Activated T-helper 1 cell treated with anti-CD3 and anti-CD28 coated beads, Interleukin-12 subunit alpha, Interleukin-12 subunit beta, Interleukin-2, Interleukin-4 antibody, amounts not matched to agents 30 ng/mL and 10 ng/mL and 1 ng/mL, durations not matched to agents 14 hours and 24 hours and 36 hours (primary cell): ENCODE measurements at places on chromosomes 12 and 14.

GRCh38 chr14:88272390-88273269 is 50.4 kb downstream of the KCNK10 start:
- no peak for DNase-seq

- DNase-seq: no peak
Measured at GRCh38 chr14:38420048-38420447, 164.2 kb upstream of the CLEC14A start.

- no peak for DNase-seq
Measured at GRCh38 chr12:71499834-71500233, 60.2 kb downstream of the LGR5 start.

DNA sequence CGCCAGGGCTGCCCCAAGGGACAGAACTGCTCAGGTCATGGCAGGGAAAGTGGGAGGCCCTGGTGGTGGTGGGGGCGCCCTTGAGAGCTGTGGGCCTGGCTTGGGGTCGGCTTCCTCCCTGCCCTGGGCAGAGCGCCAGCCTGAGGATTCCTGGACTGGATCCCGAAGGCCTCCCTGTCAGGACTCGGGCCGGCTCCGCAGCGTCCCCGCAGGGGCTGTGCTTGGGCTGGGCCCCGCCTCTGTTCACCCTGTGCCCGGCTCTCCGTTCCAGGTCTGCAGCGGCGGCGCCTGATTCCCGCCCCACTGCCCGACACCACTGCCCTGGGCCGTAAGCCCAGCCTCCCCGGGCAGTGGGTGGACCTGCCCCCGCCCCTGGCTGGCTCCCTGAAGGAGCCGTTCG is 39.9 kb downstream of the KIF26A start:
- no peak for DNase-seq

GRCh38 chr14:90791486-90791885 is 24.7 kb downstream of the TTC7B start:
- DNase-seq: no peak

GRCh38 chr14:74962493-74962892 is 7.1 kb upstream of the PGF start:
- no peak for DNase-seq

- no peak for DNase-seq
Measured at GRCh38 chr12:125256634-125256936, 191.3 kb downstream of the AACS start.

GRCh38 chr12:9449181-9449580 is 158.5 kb downstream of the KLRB1 start:
- no peak for DNase-seq

DNA sequence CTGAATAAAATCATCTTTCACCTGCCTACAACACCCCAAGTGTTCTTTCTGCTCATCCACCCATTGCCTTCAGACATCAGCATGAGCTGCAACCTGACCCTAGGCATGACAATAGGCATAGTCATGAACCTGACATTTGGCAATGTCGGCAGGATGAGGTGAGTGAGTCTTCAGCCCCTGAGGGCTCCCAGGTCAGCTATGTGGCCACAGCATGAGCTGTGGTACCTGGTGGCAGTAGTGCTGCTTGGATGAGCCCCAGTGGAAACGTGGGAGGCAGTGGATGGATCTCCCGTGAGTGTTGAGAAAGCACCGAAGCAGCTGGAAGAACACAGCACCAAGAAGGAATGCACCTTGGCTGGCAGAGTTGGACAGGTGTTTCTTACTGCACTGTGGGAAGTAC is 334.8 kb upstream of the FAR2 start:
- DNase-seq: no peak

- no peak for DNase-seq
Measured at GRCh38 chr12:26870491-26871419, 37.8 kb upstream of the ITPR2 start.

DNA sequence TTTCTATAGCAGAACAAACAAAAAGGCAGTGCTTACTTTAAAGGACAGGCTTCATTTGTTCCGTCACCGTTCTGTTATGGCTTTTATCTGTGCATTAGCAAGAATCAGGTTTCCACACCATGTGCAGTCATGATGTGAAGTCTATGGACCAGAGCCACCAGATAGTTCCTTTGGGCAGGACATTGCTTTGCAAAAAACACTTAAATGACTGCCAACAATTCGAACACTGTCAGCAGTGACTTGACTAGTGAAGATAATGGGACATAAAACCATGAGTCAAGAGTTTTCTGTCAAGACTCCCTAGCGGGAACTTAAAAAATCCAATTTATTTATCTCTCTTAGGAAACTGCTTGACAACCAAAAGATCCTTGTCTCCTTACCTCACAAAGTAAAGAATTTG is 80.3 kb downstream of the NKX2-1 start:
- no peak for DNase-seq

DNA sequence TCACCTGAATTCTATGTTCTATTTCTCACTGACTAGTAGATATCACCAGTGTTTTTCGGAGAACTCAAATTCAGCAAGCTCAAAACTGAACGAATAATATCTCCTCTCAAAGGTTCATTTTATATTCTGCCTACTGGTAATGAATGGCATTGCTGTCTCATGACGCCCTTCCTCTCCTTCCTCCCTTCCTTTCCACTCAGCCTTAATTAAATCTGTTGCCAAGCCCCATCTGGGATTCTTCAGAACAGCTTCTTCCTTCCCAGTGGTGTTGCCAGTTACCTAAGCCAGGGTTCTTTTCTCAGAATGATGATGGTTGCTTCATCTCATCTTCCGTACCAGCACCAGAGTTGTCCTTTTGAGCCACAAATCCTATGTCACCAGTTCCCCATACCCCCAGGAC is 143.2 kb downstream of the SYNE2 start:
- DNase-seq: no peak

GRCh38 chr12:128819293-128820144 is 4.2 kb downstream of the SLC15A4 start:
- no peak for DNase-seq

- no peak for DNase-seq
Measured at GRCh38 chr14:105710119-105711043, 184.0 kb downstream of the TMEM121 start.

- DNase-seq: peak; percentile 21
Measured at GRCh38 chr12:54378796-54379397, 5.6 kb downstream of the ZNF385A start.

- DNase-seq: no peak
Measured at GRCh38 chr14:97266653-97267052, 469.5 kb downstream of the VRK1 start.

DNA sequence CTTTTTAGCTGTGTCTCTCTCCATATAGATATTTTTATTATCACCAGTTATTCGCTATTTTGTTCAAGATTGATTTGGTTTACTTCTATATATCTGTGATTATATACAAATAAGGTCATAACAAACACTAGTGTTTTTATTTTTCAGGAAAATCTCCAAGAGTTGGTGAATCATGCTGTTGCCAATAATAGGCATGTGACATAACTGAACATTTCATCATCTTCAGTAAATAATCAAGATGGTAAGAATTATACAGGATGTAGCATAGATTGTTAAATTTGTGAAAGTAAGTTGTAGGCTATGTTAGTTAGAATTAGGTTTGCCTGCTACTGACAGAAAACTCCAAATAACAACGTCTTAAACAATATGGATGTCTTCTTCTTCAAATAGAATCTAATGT is 240.9 kb upstream of the PDE3A start:
- no peak for DNase-seq

- DNase-seq: no peak
Measured at GRCh38 chr14:89165189-89166181, 251.5 kb downstream of the FOXN3 start.

GRCh38 chr14:74142523-74142922 is 57.8 kb downstream of the LIN52 start:
- no peak for DNase-seq

- DNase-seq: no peak
Measured at GRCh38 chr14:76355771-76356170, 20.2 kb upstream of the ESRRB start.

DNA sequence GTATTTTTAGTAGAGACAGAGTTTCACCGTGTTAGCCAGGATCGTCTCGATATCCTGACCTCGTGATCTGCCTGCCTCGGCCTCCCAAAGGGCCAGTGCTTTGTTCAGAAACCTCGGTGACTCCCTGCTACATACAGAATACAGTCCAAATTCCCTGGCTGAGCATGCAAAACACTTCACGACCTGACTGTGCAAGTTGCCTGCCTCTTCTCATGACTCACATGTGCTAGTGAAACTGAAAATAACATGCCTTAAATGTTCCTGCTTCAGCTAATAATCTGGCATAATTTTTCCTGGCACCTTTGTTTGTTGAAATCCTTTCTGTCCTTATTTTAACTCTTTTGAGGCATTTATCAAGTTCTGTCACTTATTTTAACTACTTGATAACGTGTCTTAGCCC is 8.2 kb downstream of the DMAC2L start:
- no peak for DNase-seq

- no peak for DNase-seq
Measured at GRCh38 chr12:123847876-123848275, 85.8 kb downstream of the DNAH10 start.

GRCh38 chr12:107917912-107918800 is 143.7 kb downstream of the ASCL4 start:
- no peak for DNase-seq

DNA sequence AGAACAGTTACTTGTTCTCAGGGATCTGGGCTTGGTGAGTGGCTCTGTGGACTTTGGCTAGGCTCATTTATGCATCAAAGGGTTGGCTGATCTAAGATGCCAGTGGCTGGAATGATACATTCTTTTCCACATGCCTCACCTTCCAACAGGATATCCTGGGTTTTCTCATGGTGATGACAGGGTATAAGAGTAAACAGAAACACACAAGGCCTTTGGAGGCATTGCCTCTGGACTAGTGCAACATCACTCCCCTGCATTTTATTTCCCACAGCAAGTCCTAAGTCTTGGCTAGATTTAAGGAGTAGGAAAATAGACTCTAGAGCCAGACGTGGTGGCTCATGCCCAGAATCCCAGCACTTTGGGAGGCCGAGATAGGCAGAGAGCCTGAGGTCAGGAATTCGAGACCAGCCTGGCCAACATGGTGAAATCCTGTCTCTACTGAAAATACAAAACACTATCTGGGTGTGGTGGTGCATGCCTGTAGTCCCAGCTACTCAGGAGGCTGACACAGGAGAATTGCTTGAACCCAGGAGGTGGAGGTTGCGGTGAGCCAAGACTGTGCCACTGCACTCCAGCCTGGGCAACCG is 47.9 kb downstream of the RPH3A start:
- DNase-seq: no peak

DNA sequence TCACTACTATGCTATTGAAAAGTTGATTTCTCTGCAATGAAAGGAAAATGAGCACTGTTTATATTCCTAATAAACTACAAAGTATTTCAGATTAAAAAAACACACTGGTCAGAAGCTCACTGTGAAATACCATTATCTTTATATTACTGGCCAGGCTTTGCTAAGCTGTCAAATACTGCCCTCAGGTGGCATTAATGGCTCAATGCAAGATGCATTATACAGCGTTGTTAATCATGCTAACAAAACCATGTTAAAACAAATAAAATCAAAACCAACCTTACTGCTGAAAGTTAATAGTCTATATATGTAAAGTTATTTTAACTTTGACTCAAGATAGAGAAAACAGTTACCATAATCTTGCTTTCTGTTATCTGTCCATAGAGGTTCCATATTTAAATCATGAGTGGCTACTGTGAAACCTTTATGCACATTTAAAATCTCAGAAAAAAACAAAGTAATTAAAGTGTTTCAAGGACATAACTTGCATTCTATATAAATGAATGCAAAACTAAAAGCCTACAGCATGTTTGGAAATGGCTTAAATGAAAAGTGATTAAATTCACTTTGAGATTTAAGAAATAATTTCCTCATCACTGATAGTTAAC is 121.7 kb downstream of the RALGAPA1 start:
- DNase-seq: no peak

DNA sequence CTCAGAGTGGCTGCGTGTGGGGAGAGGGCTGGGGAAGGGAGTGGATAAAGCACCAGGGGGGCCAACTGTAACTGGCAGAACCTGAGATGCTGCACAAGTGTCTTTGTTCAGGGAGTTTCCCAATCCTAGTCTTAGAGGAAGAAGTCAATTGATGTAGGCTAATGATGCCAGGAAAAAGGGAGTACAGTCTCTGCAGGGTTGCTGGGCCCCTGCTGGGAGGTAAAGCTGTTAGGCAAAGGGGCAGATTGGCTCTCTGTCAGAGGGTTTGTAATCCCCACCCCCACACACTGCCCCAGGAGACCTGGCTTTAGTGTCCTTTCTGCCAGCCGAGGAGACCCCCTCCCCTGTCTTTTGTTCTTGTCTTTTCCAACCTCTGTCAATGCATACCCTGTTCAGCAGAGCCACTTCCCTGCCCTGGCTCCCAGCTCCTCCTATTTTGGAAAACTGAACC is 178.4 kb downstream of the KCNA5 start:
- DNase-seq: no peak

DNA sequence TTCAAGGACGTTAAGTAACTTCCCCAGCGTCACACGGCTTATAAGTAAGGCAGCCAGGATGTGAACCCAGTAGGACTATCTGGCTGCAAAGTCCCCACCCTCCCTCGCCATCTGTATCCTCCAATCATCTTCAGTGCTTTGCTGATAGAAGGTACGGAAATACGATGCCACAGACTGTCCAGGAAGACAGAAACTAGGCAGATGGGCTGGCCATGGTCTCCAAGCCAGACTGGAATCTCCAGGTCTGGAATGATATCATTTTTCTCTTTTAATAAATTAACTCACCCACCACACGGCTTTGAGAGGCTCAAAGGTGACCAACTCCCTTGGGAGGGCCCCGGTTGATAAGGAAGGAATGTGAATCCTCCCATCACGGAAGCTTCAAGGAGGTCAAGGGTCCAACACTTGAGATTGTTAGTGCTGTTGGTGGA is 16.3 kb upstream of the BDKRB1 start:
- no peak for DNase-seq

GRCh38 chr14:58770491-58770982 is 132.8 kb downstream of the DACT1 start:
- no peak for DNase-seq

GRCh38 chr12:15535352-15535781 is 213.1 kb downstream of the PTPRO start:
- DNase-seq: no peak

DNA sequence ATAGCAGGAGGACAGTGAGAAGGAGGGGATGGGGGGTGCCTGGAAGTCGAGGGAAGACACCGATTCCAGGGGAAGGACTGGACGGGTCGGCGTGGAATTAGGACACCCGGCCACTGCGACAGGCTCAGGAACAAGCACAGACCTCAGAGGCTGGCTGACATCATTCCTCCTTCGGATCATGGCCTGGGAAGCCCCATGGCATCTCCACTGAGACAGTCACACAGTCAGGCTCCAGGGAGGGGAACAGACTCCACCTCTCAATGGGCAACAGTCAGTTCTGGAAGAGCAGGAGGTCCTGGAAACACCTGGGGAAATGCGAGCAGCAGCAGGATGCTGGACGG is 67.9 kb upstream of the FBRSL1 start:
- DNase-seq: no peak
